ENCODE measurements at places on chromosomes 5 and 9. TPM values are rescaled to one million over a fixed set of nuclear protein-coding genes. Genes with fewer than 3 reads are reported as not detected.

Gene TAF11L14
- polyA plus RNA-seq, result not detected

Gene C9orf43
- not detected for polyA plus RNA-seq

Gene BHMT2
- not detected for polyA plus RNA-seq

Gene PRUNE2
- polyA plus RNA-seq, result not detected

Gene PAPPA
- polyA plus RNA-seq, result 0.04 TPM

Gene SLCO6A1
- polyA plus RNA-seq, result not detected

Gene F2RL1
- 2.6 TPM for polyA plus RNA-seq

Gene NOXA1
- polyA plus RNA-seq, result 1.4 TPM

Gene GABRA1
- polyA plus RNA-seq, result not detected

Gene TMEM252
- not detected for polyA plus RNA-seq

Gene LAMC3
- polyA plus RNA-seq, result not detected

Gene TUSC1
- 0.84 TPM for polyA plus RNA-seq

Gene SLC36A3
- polyA plus RNA-seq, result not detected

Gene SHISAL2B
- not detected for polyA plus RNA-seq

Gene PFDN1
- 122 TPM for polyA plus RNA-seq

Gene OSMR
- not detected for polyA plus RNA-seq

Gene MCTP1
- 2.6 TPM for polyA plus RNA-seq

Gene SOWAHA
- not detected for polyA plus RNA-seq

Gene ZNF883
- 1.2 TPM for polyA plus RNA-seq

Gene CNOT6
- 6.3 TPM for polyA plus RNA-seq

Gene ENTPD2
- polyA plus RNA-seq, result not detected

Gene AK3
- polyA plus RNA-seq, result 25.1 TPM

Gene HCN1
- not detected for polyA plus RNA-seq

Gene IL7R
- polyA plus RNA-seq, result 15.1 TPM

Gene PRRX2
- not detected for polyA plus RNA-seq
